ENCODE measurements at places on chromosomes 4 and X.
A peak's percentile ranks its signal among the peaks of the same experiment; 100 is the strongest.

- DNase-seq = no peak
These were observed 268.9 kb downstream of the C4orf33 start for GRCh38 chr4:129364747-129365452.

DNA sequence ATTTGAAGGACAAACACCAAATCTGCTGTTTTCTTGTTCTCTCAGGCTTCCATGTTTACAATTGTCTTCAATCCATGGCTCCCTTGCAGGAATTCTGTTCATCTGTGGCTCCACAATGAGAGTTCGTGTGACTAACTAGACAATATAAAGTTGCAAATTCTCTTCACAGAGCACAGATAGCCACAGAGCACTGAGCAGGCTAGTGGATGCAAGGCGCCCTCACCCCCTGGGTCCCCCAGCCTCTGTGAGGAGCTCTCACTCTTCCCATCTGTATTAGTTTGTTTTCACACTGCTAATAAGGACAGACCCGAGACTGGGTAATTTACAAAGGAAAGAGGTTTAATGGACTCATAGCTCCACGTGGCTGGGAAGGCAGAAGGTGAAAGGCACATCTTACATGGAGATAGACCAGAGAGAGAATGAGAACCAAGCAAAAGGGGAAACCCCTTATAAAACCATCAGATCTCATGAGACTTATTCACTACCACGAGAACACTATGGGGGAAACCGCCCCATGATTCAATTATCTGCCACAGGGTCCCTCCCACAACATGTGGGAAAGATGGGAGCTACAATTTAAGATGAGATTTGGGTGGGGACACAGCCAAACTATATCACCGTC lies 82.5 kb upstream of the STX18 start:
- DNase-seq = no peak

DNA sequence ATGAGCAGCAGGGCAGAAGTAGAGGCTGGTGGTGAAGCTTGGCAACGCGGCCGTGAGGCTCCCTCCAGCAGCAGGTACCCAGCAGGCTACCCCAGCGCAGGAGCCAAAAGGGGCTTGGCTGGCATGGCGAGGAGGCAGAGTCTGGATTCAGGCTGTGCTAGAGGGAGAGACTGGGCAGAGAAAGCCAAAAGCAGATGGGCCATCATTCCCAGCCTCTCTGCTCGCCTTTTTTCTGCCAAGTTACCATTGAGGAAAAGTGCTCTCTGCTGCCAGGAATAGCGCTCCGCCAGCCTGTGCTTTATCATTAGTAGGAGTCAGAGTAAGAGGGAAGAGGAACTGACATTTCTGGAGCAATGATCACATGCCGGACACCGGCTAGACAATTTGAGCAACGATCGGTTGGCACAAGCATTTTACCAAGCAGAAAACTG lies 28.7 kb upstream of the MAP3K15 start:
- DNase-seq = no peak

- DNase-seq = no peak
These were observed 71.2 kb downstream of the SLC10A7 start for GRCh38 chr4:146450524-146450923.

GRCh38 chr4:176641237-176641636 lies 151.5 kb downstream of the VEGFC start:
- DNase-seq = no peak

DNA sequence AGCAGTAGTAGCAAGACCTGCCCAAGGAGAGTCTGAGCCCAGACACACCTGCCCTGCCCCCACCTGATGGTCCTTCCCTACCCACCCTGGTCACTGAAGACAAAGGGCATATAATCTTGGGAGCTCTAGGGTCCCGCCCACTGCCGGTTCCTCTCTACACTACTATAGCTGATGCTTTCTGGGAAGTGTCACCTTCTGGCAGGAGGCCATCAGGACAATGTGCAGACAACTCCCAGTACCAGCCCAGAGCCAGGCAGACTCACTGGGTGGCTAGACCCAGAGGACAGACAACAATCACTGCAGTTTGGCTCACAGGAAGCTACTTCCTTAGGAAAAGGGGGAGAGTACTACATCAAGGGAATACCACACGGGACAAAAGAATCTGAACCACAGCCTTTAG lies 312.7 kb downstream of the SPRY1 start:
- DNase-seq = no peak

- peak; percentile 61 for DNase-seq
These were observed 18.2 kb downstream of the PTTG2 start for GRCh38 chr4:37978248-37978924.

DNA sequence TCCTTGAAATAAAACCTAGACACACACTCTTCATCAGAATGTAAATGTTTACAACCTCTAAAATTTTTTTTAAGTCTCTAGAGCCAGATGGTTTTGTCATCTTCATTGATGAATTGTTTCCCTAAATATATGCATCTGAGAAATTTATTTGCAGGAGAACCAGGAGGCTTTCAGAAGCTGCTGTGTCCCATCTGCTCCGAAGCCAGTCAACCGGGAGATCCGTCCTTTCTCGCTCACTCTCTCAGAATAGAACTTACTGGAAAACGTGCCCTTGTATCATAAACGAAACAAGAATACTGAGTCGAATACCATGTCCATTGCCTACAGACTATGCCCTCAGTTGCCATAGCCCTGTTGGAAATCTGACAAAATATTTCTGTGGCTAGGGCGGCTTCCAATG lies 103.5 kb downstream of the SLC34A2 start:
- DNase-seq = no peak

GRCh38 chrX:23195761-23196160 lies 138.9 kb upstream of the PTCHD1 start:
- no peak for DNase-seq

DNA sequence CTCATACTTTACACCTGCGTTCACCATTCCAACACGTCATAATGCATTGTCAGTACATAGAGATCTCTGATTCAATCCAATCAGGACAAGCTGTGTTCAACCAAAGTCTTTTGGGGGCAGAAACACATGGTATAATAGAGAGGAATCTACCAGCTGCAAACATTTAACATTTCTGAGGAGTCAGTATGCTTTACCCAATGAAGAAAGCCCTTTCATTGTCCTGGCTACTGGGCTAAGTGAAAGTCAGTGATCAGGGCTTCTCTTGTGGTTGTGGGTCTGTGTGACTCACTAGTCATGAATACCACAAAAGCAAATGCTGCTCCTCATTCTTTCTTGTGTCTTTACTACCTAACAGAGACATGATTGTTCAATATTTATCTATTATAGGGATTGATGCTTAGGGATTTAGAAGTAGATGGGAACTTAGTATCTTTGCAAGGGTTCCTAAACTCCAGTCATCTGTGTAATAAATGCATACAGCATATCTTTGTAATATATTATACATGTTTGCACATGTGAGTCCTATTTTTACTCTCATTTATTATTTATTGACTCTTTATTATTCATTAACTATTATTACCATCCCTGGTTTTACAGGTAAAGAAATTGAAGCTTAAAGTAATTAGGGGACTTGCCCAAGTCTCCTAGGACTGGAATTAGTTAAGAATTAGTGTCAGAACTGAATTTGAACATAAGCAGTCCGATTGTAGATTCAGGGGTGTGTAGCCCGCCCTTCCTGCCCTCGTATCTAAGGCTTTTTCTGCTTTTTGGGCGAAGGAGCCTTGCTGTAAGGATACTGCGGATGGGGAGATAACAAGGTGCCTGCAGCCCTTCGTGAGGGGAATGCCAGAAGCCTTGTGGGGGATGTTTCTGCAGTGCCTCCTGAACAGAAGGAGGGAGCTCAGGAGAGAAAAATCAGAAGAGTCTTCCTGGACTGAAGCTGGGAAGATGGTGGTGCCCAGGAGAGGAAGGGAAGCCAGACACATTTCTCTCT lies 353.1 kb upstream of the BOD1L1 start:
- DNase-seq = no peak

DNA sequence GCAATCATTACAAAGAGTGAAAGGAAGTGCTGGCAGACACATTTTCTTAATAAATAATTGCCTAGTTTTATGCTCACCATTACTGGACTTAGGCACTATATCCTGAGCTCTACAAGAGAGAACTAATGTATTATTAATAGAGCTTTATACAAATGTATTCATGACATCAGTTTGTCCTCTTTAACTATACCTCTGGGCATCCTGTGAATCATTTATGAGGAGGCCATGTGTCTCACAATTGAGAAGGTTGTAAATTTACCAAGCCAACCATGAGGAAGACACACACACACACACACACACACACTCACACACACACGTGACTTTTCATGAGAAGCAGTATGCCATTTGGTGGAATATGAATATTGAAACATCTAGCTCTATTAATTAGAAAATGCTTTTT lies 728.2 kb downstream of the ARAP2 start:
- no peak for DNase-seq

- DNase-seq = no peak
These were observed 94.0 kb upstream of the ATP8A1 start for GRCh38 chr4:42750856-42751255.

DNA sequence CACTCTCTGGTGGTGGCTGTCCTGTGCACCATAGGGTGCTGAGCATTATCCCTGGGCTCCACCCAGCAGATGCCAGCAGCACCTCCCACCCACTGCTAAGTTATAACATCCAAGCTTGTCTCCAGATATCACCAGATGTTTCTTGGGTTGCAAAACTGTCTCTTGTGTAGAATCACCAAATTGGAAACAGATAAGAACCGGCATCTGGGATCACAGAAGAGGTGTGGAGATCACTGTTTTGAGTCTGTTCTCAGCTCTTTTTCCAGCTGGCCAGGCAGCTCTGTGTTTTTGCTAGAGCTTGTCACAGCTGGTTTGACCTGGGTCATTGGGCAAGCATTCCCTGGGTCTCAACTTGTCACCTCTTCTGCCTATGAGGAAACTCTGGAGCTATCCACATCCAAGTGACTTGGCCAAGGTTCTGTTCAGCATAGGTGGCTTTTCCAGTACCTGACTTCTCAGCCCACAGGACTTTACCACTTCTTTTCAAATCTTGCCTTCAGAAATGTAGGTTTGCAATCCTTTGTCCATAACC lies 15.3 kb upstream of the PUDP start:
- DNase-seq = no peak

Measured in stimulated activated effector memory CD8-positive, alpha-beta T cell treated with anti-CD3 and anti-CD28 coated beads, Interleukin-12 subunit alpha, Interleukin-12 subunit beta, amount 100 ng/mL, for 72 hours (primary cell).